ENCODE measurements at places on chromosomes 6 and 20.
A peak's percentile ranks its signal among the peaks of the same experiment; 100 is the strongest.

DNA sequence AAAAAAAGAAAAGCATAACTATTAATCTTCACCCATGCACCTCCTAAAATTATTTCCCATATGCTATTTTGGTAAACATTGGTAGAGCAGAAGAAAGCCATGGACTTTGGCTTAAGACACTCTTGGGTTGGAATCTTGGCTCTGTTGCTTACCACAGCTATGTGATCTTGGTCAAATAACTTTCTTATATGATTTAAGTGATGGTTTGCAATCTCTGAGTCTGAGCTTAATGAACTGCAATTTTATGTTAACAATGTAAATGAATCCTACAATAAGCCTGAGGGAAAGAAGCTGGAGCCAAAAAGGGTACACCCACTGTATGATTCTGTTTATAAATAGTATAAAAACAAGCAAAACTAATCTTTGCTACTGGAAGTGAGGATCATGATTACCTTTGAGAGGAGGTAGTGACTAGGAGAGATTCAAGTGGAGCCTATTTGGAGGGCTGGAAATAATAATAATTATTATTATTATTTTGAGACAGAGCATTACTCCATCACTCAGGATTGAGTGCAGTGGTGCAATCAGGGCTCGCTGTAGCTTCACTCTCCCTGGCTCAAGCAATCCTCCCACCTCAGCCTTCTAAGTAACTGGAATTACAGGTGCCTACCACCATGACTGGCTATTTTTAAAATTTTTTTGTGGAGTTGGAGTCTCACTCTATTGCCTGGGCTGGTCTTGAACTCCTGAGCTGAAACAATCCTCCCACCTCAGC, 34.5 kb downstream of the ABRACL start:
- DNase-seq, result no peak

GRCh38 chr6:20704325-20705025, 170.2 kb downstream of the CDKAL1 start:
- DNase-seq, result no peak

GRCh38 chr20:39528436-39528835, 566.3 kb downstream of the DHX35 start:
- no peak for DNase-seq

DNA sequence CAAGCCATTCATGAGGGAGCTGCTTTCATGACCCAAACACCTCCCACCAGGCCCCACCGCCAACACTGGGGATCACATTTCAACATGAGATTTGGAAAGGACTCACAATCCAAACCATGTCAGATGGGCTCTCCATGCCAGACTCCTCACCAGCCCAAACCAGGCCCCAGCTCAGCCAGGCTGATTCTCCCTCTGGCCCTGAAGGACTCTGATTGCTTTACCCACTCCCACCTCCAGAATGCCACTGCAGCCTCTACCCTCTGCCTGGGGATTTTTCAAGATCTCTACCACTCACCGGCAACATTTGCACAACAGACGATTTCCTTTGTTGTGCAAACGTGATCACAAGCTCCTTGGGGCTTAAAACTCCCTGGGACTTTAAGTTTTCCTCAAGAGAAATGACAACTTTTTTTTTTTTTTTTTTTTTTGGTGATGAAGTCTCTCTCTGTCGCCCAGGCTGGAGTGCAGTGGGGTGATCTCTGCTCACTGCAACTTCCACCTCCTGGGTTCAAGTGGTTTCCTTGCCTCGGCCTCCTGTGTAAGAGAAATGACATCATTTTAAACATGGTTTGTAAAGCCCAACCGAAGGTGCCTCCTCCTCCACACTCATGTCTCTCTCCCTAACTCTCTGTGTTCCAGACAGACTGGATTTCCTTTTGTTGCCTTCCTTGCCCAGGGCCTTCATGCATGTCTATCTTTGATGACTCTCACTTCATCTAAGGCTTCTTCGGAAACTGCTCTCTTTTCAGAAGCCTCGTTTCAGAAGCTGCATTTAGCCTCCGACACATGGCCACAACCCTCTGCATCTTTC, 147.0 kb downstream of the CDH26 start:
- DNase-seq, result no peak

GRCh38 chr20:57395111-57395966, 4.1 kb downstream of the RBM38 start:
- no peak for DNase-seq

DNA sequence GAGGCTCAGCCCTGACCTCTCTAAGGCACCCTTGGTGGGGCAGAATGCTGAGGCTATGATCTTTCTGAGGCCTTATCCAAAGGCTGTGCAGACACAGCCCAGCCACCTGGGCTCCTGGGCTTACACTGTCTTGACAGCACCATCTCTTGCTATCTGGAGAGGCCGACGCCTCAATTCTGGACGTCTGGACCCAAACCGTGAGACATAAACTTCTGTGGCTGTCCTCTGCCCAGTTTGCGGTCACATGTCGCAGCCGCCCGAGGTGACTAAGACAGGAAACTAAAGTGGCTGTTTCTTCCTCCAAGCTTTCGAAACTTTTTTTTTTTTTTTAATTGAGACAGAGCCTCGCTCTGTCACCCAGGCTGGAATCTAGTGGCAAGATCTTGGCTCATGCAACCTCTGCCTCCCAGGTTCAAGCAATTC, 49.3 kb downstream of the PRR18 start:
- peak; percentile 15 for DNase-seq

GRCh38 chr6:39041072-39041471, 7.5 kb upstream of the GLP1R start:
- no peak for DNase-seq

DNA sequence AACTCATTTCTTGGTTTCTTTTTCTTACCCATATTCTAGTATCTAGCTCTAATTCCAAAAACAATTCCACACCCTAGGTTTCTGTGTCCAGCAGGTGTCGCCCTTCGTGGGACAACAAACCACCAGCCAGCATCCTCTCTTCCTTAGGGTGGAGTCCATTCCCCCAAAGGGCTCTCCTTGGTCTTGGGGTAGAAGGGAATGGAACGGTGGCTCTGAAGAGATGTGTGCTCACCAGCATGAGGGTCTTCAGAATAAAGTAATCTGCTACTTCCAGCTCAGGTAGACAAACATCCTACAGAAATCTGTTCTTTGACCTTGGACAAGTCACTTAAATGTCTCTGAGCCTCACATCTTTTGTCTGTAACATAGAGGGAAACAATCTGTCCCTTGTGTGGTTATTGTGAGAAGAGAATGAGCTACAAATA, 7.2 kb downstream of the HLA-DMB start:
- DNase-seq, result peak; percentile 51

DNA sequence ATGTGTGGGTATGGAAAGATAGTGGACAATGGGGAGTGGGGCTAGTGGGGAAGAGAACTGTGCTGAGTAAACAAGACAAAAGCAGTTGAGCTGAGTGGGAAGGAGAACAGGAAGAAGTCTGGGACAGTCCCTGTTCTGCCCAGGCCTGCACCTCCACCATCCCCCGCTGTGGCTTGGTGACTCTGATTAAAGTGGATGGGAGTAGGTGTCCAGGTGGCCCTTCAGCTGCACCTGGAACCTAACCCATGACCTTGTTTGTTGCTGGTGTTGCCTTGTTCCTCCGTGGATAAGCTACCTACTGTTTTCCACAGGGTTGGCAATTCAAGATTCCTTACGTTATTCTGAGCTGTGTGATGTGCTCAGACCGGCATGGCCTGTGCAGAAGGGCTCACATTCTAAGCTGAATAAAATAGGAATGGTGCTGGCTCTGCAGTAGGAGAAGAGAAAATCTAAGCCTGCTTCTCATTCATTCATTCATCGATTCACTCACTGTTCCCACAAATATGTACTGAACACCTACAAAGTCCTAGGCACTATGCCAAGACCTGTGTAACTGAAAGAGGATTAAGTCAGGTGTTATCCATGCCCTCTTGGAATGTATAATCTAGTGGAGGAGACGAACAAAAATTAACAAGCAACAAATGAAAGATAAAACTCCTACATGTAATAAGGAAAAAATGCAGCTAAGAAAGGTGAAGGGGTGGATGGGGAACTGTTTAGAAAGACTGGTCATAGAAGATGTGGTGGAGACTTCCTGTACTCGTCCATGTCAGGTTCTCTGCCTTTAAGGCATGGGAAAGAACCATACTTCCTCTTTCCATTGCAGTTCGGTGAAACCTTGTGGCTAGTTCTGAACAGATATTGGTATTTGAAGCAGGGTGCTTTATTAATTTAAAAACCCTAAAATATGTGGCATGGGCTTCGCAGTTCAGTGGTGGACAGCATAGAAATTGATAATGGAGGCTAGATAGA, 10.1 kb upstream of the CALHM6 start:
- DNase-seq, result no peak

DNA sequence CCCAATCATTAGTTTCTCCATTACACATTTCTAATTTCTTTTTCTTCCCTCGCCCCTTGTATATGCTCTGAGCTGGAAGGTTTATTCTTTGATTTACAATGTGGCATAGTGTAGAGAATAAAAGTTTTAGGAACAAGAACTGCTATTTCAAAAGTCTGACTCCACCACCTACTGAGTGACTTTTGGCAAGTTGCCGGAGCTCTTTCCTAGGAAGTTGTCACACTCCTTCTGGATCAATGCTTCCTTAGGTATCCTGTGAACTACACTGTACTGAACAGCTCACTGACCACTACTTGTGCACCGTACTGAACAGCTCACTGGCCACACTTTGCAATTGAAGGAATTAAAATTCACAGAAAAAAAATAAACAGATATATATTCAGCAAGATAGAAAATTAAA, 458.2 kb downstream of the FRK start:
- no peak for DNase-seq

DNA sequence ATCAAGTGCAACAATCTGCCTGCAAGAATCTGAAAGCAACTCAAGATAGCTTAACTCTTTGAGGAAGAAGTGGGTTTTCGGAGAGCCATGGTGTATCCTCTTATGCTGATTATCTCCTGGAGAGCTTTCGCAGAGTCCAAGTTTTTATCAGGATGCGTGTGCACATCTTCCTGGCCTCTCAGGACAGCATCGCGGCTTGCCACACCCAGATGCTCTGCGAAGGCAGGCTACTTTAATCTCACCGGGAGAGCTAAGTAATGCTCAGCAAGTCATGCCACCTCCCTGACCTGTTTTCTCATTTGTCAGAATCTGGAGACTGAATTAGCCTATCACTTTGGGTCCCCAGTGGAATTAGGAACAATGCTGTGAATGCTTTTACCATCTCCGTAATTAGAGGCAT, 52.9 kb downstream of the TTI1 start:
- DNase-seq, result no peak

- no peak for DNase-seq
Measured at GRCh38 chr20:14477125-14477524, 139.7 kb upstream of the FLRT3 start.

- no peak for DNase-seq
Measured at GRCh38 chr20:40497899-40498691, 190.9 kb downstream of the MAFB start.

DNA sequence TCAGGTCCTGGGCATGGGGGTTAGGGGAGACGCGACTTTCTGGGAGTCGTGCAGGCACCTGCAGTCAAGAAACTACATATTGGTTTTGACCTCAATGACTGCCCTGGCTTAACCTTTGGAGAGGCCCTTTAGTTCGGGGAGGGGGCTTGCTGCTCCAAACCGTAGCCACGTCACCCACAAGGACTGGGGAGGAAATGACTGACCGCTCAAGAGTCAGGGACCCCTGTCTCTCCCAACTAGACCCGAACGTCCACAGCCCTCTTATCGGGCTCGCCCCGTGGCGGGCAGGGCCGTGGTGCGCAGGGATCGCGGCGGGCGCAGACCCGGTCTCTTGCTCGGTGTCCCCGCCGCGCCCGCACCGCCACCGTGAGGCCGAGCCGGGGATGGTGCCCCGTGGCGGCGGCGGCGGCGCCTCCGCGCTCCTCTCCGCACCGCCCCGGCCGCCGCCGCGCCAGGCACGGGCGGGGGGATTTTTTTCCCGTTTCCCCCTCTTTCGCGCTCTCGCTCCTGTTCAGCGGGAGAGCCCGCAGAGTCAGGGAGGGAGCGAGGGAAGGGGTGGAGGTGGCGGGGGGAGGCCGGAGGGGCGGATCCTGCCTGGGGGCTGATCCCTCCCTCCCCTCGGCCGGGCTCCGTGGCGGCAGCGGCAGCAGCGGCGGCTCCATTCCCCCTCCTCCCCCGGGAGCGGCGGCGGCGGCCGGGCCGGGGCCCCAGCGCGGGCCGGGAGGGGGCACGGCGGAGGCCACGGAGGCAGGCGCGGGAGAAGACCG, at the start of gene BRPF3:
Gene BRPF3 (plus strand): TSS at position 632 of the 767 bp plus-strand sequence. CDS start 3,579 bp downstream, outside the sequence.
- peak; percentile 64 for DNase-seq

DNA sequence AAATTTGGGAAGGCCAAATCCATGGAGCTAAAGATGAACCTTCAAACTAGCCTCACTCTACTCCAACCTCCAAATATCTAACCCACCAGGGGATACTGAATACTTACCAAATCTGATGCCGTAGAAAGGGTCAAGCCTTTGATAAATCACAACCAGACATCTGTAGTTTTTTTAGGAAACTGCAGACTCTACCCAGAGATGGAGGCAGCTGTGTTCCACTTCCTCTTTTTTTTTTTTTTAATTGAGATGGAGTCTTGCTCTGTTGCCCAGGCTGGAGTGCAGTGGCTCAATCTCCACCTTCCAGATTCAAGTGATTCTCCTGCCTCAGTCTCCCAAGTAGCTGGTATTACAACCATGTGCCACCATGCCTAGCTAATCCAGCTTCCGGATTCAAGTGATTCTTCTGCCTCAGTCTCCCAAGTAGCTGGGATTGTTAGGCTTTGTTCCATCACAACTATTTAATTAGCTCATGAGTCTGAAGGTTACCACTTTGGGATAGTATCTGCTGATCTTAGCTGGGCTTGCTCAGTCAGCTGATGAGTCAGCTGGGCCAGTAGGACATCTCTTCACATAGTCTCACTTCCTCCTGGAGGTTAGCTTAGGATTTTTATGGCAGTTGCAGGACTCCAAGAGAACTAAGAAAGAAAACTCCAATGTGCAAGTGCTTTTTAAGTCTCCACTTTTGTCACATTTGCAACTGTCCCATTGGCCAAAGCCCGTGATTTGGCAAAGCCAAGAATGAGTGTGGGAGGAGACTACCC, 13.3 kb downstream of the FRK start:
- DNase-seq, result no peak

GRCh38 chr6:16057446-16057845, 71.4 kb upstream of the MYLIP start:
- DNase-seq, result no peak

DNA sequence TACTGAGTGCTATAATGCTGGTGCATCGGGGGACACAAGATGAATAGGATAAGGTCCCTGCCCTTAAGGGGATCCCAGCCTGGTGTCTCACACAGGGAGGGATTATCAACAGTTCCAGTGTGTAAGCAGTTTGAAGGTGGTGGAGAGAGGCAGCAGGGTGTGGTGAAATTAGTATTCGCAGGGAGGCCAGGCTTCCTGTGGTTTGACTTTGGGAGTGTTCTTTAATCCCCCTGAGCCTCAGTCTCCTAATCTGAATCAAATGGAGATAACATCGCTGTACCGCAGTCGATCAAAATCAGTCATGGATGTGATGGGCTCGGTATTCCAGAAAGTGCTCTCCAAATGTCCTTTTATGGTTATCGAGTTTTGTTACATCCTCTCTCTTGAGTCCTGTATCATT, 288.1 kb upstream of the SUPT3H start:
- DNase-seq, result no peak

DNA sequence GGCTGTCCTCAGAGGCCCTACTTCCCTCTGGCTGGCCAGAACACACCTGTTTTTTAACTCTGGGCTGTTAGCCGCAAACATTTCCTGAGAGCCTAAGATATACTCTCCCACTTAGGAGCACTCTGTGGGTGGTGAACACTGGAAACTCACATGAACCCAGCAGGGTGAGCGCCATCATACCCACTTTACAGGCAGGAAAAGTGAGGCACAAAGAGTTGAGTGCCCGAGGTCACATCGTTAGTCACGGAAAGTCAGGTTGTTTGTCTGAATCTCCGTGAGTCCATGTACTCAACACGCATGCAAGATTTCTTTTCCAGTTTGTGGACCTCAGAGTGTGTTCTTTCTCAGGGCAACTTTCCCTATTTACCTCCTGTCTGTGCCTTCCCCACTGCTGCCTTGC, 1.9 kb downstream of the BAK1 start:
- DNase-seq, result no peak

GRCh38 chr20:22796469-22797077, 212.2 kb upstream of the FOXA2 start:
- DNase-seq, result no peak
